ENCODE measurements at places on chromosomes 6 and 20.

GRCh38 chr20:20411402-20411801, 43.5 kb downstream of the INSM1 start:
- ATAC-seq: no peak

- ATAC-seq: no peak
Observed at GRCh38 chr6:5744497-5744896, 262.2 kb downstream of the NRN1 start.

DNA sequence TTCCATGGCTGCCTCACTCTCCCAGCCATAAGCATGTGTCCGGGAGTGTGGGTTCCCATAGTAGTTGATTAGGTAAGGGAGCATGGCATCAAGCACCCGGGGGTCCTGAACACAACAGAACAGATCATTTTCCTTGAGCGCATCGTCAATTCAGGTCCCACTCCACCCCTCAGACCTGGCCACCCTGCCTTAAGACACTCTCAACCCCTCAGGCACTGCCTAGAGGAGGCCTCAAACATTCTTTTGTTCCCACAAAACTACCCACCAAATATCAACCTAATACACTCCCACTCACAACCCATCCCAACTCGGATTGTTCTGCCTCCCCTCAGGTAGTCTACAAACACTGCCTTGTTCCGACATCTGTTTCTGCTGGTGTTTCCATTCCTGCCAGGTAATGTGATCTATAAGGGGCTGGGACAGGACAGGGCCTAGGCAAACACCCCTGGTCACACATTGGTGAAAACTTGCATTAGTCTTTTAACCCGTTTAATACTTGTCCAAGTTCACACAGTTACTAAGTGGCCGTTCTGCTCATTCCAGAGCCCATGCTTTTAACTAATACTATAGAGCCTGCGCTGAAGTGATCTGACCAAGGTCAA, 1.4 kb downstream of the NFS1 start:
- ATAC-seq: no peak

DNA sequence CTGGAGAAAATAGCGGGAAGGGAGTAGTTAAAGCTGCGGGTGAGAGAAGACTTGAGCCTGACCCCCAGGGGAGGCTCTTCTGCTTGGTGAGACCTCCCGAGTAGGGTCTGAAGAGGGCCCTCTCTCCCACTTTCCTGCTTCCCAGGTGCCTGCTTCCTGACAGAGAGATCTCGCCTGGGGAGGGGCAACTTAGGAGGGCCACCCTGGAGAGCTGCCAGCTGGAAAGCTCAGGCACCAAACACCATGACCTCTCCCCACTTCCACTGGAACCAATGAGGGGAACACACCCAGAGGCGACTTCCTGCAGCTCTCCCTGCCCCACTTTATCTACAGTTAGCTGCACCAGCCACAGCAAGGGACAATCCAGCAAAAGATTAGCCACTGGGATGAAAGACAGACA, 208.0 kb downstream of the TBXT start:
- ATAC-seq: no peak

GRCh38 chr6:21628160-21628559, 34.6 kb downstream of the SOX4 start:
- no peak for ATAC-seq

DNA sequence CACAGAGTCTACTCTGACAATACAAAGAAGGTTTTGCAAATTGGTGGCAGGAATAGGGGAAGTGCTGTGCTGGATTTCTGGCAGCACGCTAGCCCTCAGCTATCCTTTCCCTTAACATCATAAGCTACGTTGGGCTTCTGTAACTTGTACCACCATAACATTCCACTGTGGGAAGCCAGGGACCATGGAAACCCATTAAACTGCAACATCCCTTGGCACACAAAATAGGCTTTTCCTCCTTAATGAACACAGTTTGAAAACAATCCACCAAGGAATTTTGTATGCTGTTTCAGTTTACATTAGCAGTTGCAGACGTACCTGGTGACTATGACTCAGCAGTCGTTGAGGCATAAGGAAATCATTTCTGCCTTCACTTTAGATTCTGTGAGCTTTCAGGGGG, 203.9 kb upstream of the RAB32 start:
- no peak for ATAC-seq

DNA sequence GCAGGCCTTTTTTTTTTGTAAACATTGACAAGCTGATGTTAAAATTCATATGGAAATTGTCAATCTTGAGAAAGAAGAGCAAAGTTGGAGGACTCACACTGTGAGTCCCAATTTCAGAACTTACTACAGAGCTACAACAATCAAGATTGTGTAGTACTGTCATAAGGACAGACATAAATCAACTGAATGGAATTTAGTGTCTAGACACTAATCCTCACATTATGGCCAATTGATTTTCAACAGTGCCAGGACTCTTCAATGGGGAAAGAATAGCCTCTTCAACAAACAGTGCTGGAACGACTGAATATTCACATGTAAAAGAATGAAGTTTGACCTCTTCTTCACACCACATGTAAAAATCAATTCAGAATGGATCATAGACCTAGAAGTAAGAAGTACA, 60.8 kb downstream of the TGM2 start:
- ATAC-seq: no peak

- no peak for ATAC-seq
Observed at GRCh38 chr6:161644521-161644920, 370.7 kb upstream of the AGPAT4 start.

DNA sequence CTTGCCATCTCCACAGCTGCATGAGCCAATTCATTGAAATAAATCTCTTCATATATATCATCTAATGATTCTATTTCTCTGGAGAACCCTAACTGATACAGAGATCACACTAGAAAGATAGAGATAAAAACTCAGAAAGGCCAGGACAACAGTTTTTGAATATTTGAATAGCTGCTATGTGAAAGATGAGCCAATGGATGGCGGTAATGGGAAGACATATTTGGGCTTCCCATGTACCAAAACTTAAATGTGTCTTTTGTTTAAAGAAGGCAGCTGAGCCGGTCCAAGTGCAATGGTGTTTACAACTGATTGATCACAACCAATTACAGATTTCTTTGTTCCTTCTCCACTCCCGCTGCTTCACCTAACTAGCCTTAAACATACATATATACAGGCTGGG, 35.1 kb downstream of the SGK1 start:
- ATAC-seq: no peak

- ATAC-seq: no peak
Observed at GRCh38 chr6:30147096-30147495, 11.2 kb downstream of the TRIM40 start.

DNA sequence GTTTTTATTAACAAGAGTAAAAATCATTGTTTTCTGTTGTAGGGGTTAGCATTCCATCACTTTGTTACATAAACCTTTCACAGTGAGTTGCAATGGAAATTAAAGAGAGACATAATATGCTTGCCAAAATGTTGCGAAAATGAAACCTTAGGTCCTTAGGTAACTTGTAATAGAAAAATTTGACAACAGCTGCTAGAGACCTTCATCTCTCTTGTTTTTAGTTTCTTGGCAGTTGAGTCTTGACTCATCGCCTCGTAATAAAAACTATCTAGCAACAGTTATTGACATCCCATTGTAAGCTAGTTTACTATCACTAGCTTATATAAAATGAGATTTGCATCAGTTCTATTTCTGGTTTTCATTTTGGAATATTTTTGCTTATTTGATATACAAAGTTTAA, 179.0 kb upstream of the MMS22L start:
- no peak for ATAC-seq

DNA sequence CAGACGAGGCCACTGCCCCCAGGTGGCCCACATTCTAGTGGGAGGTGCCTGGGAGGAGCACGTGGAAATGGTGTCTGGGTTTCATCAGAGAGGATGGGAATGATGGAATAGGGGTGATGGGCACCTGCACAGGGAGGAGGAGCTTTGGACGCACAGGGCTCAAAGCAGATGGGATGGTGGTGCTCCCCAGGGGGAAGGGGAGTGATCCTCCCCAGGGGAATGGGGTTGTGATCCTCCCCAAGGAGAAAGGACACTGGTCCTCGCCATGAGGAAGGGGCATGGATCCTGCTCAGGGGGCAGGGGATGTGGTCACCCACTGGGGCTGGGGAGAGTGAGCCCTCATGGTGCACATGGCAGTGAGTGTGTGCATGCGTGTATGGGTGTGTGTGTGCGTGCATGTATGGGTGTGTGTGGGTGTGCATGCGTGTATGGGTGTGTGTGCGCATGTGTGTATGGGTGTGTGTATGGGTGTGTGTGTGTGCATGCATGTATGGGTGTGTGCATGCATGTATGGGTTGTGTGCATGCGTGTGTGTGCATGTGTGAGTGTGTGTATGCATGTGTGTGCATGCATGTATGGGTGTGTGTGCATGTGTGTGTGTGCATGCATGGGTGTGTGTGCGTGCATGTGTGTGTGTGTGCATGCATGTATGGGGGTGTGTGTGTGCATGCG, 49.7 kb upstream of the SLCO4A1 start:
- ATAC-seq: no peak

DNA sequence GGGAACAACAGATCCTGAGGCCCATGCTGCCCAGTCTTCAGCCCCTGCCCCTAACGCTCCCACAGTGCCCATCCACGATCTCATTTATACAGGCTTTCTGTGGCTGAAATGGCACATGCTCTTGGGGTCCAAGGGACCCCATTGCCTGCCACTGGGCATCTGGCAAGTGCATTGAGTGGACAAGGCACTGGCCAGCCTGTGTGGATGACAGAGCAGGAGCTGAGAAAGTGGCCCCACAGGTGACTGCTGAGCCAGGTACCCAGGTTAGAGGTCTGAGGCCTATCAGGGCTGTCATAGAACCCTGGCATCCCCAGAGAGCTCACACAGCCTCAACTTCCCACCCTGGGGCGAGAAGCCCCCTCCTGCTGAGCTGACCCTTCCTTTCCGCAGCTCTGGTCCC, 86.0 kb upstream of the NXT1 start:
- no peak for ATAC-seq

DNA sequence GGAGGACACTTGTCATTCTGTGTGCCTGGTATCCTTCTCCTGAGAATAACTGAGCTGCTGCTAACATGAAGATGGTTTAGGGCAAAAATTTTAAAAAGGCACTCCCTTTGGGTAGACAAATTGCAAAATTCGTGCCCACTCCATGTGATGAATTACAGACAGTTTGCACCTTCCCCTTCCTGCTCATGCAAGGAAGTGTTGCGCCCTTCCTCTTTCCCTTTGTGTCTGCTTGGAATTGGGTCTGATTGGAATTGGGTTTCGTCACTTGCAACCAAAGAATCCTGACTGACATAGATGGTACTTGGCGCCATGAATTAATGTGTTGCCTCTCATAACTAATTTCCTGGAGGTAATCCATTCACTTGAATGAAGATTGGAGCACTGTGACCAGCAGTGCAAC, 62.3 kb upstream of the SHLD1 start:
- no peak for ATAC-seq

DNA sequence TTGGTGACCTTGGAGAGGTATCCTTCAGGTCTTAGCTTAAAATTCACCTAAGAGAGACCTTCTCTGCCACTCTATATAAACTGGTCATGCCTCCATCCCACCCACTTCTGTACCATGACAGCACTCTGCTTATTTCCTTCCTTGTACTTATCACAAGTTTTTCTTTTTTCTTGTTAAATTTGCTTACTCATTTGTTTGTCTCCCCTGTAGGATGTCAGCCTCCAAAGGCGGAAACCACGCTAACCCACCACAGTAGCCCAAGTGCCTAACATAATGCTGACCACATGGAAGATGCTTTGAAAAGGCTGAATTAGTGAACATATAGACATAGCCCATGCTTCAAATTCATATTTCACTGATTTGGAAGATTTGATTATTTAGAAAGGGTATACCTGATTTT, 5.4 kb downstream of the BMP6 start:
- no peak for ATAC-seq

- ATAC-seq: no peak
Observed at GRCh38 chr6:6368040-6368683, 47.7 kb upstream of the F13A1 start.

DNA sequence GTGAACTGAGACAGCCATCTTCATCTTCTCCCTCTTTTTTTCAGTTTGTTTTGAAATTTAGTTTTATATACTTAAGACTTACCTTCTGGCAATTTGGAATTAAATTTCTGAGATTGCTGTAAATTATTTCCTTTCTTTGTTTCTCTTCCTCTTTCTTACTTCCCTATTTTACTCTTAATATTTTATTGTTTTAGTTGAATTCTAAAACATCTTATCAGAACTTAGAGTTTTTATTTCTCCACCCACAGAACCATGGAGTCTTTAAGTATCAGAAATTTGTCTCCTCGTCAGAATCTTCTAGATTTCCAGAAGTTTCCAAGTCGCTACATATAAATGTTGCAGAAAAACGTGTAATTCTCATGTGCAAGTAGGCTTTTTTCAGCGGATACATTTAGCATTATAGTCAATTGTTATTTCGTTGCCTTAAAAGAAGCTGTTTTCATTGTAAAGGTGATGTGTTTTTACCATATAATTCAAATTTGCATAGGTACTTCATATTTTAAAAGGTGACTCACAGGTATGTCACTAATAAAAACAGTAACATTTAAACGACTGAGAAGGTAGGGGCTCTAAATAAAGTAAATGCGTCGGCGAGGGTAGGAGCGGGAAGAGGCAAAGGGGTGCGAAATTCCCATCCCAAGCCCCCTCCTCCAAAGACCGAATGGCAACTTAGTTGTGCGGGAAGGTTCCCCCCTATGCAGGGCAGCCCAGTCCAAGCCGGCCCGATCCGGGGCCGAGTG, 866 bp upstream of the MYO6 start:
- ATAC-seq: no peak

DNA sequence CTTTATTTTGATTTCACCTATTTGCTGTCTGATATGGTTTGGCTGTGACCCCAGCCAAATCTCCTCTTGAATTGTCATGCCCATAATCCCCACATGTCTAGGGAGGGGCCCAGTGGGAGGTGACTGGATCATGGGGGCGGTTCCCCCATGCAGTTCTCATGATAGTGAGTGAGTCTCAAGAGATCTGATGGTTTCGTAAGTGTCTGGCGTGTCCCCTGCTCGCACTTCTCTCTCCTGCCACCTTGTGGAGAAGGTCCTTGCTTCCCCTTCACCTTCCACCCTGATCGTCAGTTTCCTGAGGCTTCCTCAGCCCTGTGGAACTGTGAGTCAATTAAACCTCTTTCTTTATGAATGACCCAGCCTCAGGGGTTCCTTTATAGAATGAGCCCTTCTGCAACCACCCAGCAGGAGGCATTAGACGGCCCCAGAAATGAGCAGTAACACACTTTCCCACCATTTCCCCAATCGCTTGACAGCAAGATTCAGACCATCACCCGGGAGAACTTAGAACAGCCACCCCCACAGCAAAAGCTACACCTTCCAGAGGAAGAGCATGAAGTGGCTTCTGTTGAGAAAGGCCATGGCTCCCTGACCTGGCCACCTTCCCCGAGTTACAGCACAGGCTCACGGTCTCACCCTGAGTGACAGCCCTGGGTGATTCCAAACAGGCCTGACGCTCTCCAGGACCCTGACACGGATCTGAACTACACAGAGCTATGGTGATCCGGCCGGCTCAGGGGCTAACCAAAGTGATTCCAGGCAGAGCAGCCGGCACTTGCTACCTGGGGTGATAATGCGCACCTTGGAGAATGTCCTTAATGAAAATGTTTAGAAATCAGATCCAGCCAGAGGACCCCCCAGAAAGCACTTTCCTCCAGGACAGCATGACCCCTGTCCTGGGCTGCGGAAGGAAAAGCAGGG, 131.2 kb upstream of the CDH4 start:
- peak; percentile 13 for ATAC-seq

- no peak for ATAC-seq
Observed at GRCh38 chr20:20293691-20294385, 74.1 kb upstream of the INSM1 start.

- no peak for ATAC-seq
Observed at GRCh38 chr20:58559368-58559729, 44.1 kb upstream of the APCDD1L start.

GRCh38 chr20:38094373-38094891, 60.9 kb downstream of the RPRD1B start:
- peak; percentile 89 for ATAC-seq

All from stimulated activated memory B cell treated with anti-CD40 and anti-IgM and Interleukin-4, amounts not matched to agents 10 μg/mL and 1 μg/mL and 100 μg/mL, for 72 hours (primary cell).